ENCODE measurements at places on chromosomes 3 and 15.

GRCh38 chr15:59347915-59348314 is 24.8 kb downstream of the MYO1E start:
- DNase-seq, result no peak

- DNase-seq, result peak; percentile 81
Measured at GRCh38 chr3:53236112-53236841, 19.5 kb downstream of the TKT start.

DNA sequence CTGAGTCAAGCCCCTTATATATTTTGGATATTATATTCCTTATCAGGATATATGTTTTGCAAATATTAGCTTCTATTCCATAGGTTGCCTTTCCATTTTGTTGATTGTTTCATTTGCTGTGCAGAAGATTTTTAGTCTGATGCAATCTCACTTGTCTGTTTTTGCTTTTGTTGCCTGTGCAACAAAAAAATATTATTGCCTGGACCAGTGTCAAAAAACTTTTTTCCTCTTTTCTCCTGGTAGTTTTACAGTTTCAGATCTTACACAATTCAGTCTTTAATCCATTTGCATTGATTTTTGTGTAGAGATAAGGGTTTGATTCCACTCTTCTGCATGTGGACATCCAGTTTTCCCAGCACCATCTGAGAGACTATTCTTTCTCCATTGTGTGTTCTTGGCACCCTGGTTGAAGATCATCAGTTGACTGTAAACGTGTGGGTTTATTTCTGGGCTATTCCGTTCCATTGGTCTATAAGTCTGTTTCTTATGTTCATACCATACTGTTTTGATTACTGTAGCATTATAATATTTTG is 228.9 kb upstream of the NR2E3 start:
- no peak for DNase-seq

GRCh38 chr3:39499651-39500273 is 32.3 kb downstream of the MOBP start:
- no peak for DNase-seq

DNA sequence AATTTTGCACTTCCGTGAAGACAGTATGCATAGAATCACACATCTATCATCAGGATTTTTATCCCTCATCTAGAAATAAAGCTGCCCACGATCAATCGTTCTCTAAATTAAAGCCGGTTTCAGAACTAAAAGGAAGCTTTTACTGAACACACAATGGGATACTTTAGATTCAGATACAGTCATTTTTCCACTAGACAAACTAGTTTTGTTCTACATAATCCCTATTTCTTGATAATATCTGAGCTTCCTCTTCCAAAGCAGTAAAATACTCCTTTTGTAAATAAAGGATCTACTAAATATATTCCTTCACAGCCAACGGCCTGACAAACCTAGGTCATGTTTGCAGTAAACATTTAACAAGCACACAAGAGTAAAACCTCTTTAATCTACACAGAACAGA is 2.0 kb upstream of the GANC start:
- DNase-seq, result no peak

GRCh38 chr3:69422751-69423150 is 36.9 kb upstream of the FRMD4B start:
- peak; percentile 75 for DNase-seq

- DNase-seq, result peak; percentile 35
Measured at GRCh38 chr15:26260517-26261133, 397.5 kb upstream of the ATP10A start.

- DNase-seq, result no peak
Measured at GRCh38 chr3:192187485-192188051, 539.8 kb downstream of the FGF12 start.

DNA sequence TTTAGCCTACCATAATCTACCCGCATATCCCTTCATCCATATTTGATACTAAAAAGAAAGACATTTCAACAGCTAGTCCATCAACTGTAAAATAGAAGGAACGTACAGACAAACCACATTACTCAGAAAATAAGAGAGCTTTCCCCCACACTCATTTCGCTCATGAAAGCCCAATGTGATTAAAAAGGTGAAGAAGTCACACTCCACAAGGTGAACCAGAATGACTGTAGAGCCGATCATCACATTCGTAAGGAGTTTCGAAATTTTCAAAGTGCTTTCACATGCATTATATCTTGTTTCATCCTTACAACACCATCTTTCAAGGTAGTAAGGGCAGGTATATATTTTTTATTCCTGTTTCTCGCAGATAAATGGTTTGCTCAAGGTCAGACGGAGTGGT is 225.3 kb downstream of the FOXP1 start:
- DNase-seq, result no peak

- DNase-seq, result no peak
Measured at GRCh38 chr3:171219258-171219657, 192.7 kb upstream of the SLC2A2 start.

- DNase-seq, result no peak
Measured at GRCh38 chr15:55829826-55830225, 86.9 kb upstream of the PRTG start.

DNA sequence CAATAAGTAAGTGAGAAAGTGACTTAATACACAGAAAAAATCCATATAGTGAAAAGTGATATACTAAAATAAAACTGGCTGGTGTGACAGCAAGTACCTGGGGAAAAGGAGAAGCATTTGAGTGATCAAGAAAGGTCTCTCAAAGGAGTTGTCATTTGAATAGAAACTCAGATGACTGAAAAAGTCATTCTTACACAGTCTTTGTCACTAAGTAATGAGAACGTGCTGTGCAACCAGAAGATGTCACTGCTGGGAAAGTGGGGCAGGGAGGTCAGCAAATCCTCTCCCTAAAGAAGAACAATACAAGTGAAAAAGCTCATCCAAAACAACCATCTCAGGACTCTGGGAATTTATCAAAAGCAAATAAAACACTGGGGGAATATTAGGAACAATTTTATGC is 317.5 kb upstream of the TRIM42 start:
- no peak for DNase-seq

GRCh38 chr3:8516047-8516661 is 14.5 kb downstream of the LMCD1 start:
- no peak for DNase-seq

DNA sequence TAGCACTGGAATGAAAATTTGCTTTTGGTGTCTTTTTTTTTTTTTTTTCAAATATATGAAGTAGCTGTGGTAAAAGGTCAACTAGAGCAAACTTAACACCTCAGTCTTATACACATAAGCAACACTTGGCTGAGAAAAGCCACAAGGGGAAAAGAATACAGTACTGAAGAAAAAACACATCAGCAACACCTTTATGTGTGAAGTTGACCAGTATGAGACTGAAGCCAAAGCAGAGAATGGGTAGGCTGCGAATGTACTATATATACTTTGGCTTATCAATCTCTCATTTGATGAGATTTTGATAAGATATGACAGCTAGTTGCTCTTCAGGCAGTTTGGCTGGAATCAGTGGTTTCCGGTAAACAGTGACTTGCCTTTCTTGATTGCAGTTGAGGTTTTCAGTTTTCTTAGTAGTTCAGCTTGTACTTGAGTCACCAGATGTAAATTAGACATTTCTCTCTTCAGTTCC is 22.0 kb upstream of the ZCWPW2 start:
- no peak for DNase-seq

GRCh38 chr3:111712294-111713167 is 117.4 kb upstream of the ZBED2 start:
- DNase-seq, result peak; percentile 30

DNA sequence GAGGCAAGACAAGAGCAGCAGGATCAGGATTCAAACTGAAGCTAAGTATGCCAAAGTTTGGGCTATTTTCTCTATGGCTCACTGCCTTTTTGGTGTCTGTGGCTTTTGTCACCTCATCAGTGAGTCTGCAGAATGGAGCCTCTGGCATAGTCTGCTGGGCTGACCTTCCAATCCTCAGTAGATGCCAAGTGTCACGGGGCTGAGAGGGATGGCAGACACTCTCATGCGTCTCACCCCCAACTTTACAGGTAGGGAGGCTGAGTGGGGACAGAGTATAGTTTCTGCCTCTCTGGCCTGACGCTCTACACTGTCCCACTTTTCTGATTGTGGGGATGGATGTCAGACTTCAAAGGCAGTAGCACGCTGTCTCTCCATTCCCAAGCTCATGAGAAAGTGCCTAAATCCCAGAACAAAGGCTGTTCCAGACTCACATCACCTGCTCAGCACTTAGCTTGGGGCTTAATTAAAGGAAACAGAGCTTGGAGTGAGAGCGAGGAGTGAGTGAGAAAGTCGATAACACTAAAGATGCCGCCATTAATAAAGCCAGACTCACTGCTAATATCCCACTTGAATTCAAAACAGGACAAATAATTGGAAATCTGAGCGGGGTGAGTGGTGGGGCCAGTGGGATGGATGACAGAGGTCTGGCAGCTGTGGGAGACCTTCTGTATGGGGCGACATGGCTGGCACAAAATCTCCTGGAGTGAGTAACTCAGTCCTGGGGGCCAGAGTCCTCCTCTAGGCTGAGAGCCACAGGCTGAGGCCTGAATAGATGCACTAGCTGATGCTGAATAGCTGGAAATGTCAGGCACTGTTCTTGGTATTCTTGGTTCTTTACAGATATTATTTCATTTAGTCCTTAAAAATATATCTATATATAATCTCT is 78.4 kb upstream of the MRPS22 start:
- no peak for DNase-seq

DNA sequence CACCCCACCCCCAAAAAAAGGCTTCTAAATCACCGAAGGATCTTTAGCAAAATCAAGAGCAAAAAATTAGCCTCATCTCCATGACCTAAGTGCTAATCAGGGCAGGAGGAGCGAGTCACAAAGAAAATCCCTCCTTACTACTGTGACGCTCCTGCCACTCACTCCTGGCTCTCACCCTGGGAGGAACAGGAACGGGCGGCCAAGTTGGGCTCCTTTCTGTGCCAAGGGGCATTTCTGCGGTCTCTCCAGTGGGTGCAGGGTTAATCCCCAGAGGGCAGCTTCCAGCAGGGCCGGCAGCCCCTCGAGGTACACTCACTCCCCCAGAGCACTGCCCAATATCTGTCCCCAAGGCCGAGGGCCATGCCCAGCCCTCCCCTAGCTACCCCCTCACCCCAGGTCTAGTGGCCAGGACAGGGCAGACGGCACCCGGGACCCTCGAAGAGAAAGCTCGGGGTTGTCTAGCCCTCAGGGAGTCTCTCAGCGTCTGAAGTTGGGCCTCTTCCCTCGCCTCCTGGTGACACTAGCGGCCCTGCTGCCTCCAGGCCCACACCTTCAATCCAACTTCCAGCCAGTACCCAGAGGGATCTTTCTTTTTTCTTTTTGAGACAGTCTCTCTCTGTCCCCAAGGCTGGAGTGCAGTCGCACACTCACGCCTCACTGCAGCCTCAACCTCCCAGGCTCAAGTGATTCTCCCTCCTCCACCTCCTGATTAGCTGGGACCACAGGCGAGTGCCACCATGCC is 706 bp downstream of the CAV3 start:
- no peak for DNase-seq

DNA sequence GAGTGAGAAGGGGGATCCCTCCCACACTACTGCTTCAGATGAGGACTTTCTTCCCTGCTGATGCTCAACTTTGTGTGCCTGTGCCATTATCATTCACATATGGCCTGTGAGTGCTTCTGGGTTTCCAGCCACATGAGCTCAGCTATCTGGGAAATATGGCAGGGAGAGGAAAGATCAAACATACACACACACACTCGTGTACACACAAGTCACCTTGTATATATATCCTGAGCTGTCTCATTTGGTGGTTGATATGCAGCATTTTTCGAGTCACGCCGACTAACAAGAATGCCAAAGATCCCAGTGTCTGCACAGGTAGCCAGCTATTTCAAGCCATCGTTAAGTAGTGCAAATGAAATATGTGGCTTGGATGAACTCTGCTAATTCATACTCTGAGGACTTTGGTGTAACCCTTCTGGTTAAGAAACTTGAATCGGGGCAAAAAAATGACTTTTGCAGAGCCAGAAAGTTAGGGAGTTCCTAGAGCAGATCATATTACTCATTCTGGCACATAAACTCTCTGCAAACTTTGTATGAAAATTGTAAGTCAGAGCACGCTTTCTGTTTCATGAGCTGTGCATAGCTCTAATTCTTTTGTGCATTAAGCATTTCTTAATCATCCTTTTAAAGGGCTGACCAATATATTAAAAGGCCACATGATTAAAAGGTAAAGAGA is 24.9 kb upstream of the WNT5A start:
- peak; percentile 80 for DNase-seq

GRCh38 chr15:73601451-73602445 is 31.4 kb downstream of the NPTN start:
- peak; percentile 70 for DNase-seq

DNA sequence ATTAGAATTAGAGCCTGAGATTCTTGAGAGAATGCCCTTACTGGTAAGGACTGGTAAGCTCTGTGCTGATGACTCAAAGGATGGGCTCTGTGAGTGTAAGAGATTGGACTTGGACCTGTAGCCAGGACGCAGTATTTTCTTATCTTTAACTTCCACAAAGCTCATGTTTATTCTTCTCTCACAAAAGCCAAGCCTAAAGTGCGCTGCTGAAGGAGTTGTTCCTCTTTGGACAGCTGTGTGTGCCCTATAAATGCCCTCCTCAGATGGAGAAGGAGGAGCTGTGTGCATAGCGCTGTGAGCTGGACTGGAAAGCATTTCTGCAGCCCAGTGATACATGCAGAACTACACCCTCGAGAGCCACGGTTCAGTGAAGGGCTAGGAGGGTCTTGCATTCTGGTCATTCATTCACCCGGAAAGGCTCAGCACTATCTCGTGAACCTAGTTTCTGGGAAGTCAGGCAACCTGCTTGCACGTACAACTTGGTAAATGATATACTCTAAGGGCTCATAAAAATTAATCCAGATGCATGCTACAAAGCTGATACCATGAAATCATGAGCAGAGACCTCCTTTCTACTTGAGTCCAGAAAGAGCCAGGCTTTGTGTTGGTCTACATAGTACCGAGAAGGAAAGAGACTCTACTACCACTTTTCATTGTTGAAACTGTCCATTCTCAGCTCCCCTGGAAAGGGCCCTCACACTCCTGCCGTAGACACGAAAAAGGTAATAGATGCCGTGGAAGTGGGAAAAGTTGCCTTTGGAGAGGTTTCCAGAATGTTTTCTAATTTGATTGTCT is 103.0 kb upstream of the TBL1XR1 start:
- DNase-seq, result peak; percentile 11

DNA sequence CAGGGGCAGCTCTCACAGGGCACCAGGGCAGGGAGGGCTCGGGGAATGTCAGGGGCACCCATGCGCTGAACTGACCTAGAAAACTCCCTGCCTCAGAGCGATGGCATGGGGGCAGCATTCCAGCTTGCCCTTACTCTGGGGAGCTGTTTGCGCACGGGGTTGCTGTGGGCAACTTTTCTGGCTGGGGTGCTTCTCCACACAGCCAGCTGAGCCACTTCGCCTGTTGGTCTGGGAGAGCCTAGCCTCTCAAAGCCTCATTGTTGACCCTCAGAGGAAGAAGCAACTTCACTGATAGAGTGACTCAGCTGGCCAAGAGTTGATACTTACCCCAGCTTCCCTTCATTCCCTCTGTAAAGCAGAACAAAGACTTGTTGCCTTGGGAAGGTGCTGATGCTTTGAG is 42.6 kb upstream of the MRPS22 start:
- DNase-seq, result peak; percentile 18

GRCh38 chr3:77412021-77412438 is 372.1 kb downstream of the ROBO2 start:
- DNase-seq, result peak; percentile 85

GRCh38 chr3:101758224-101758623 is 20.8 kb upstream of the NXPE3 start:
- DNase-seq, result no peak
